Activated naive CD4-positive, alpha-beta T cell treated with Interleukin-2 at 50 U/mL for 16 hours (primary cell): ENCODE measurements at places on chromosomes 16 and 17.
A peak's percentile ranks its signal among the peaks of the same experiment; 100 is the strongest.

GRCh38 chr17:50093807-50094206 lies 1.3 kb upstream of the PDK2 start:
- no peak for DNase-seq

GRCh38 chr17:43864161-43864984 lies 17.4 kb downstream of the CD300LG start:
- no peak for DNase-seq

DNA sequence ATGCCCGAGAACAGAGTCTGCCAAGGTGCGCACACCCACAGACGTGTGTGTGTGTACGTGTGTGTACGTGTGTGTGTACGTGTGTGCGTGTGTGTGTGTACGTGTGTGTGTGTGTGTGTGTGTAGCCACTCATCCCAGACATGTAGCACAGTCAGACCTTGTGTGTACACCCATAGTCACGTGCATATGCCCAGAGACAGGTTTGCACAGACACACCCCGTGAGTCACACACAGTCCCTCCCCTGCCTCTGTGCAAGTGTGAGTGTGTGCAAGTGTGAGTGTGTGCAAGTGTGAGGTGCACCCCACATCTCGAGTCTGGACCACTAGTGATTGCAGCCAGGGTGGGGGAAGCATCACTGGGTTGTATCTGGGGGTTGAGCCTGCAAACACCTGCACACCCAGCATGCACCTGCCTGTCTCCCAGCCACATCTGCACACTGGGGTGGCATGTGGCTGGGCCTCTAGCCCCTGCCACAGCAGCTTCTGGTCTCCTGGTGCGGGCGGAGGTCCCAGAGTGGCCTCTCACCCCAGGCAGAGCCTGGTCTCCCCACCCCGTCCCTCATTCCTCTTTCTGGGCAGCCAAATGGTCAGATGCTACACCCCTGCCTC lies 23.6 kb downstream of the BAHCC1 start:
- no peak for DNase-seq

DNA sequence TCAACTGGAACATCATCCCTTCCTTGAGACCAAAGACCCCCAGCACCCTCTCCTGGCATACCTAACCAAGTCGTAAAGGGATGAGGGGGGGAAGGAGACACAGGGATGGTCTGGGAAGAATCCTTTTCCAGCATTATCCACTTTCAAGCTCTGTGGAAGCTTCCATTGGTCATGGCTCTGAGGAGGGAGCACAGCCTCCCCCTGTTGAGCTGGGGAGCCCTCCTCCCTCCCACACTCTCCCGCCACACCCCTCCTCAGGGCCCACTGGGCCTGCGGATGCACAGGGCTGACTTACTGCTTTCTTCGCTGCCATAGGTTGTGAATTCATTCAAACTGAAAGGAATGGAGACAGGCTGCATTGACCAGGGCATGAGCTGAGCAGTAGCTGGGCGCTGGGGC lies 12.4 kb downstream of the CSF3 start:
- no peak for DNase-seq

DNA sequence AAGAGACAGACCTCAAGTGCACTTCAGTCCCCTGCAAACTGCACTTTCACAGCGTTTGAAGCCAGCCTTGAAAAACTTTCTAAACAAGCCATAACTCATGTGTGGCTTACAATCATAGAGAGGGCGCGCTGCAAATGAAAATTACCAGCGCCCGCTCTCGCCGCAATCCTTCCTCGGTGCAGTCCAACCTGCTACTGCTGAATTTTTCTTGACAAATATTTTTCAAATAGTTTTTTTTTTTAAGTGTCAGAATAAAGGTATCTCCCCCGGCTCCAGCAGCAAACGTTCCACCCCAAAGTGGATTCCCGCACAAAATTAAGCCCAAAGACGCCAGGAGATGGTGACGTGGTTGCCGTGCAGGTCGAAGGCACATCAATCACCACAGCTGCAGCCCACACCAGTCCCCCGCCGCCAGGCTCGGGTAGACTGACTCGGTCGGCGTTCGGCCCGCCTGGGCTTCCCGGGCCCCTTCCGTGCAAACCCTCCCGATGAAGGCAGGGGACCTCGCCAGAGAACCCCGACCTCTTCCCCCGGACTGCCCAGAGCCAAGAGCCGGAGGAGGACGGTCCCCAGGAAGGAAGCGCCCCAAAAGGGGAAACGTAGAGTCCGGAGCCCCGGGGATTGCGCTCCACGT lies 630 bp downstream of the GRB2 start:
- peak; percentile 61 for DNase-seq

DNA sequence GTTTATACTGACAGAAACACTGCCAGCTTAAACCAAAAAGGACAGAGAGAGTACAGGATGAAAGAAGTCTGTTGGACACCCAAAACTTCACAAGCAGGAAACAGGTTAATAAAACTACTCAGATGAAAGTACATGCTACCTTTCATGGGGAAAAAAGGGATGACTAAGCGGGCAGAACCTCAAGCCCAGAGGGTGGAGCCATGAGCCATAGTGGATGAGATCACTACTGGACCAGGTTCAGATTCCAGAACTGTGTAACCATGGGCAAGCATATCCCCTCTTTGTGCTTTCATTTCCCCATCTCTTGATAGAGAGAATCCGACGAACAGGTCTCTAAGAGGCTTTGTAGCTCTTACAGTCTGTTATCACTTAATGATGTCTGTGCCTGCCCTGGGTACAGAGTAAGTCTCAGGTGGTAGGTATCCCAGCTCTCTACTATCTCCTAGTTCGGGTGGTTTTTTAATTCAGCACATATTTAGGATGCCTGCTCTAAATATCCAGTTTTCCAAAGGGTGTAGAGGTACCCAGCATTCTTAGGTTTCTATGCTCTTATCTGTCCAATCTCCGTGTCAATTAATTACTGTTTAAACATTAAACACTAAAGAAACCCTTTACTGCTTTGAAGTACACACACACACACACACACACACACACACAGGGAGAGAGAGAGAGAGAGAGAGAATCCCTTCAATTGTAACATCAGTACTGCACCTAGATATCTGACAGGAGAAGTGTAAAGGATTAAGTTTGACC lies 206.7 kb downstream of the ZNF423 start:
- no peak for DNase-seq

DNA sequence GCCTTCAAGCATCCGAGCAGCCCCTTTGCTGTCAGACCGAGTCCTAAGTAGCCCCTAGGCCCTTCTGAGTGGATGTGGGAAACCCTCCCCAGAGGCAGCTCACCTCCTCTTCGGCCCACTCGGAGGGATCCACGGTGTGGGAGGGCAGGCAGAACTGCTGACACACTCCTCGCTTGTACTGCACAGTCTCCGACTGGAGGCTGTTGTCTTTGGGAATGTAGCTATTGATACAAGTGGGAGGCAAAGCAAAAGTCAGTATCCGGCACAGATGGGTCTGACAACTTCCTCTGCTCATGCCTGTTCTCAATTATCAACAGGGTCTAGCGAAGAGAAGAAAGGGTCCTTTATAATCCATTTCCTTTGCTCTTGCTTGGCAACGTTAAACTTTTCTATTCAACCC lies 25.9 kb upstream of the FOXJ1 start:
- no peak for DNase-seq

DNA sequence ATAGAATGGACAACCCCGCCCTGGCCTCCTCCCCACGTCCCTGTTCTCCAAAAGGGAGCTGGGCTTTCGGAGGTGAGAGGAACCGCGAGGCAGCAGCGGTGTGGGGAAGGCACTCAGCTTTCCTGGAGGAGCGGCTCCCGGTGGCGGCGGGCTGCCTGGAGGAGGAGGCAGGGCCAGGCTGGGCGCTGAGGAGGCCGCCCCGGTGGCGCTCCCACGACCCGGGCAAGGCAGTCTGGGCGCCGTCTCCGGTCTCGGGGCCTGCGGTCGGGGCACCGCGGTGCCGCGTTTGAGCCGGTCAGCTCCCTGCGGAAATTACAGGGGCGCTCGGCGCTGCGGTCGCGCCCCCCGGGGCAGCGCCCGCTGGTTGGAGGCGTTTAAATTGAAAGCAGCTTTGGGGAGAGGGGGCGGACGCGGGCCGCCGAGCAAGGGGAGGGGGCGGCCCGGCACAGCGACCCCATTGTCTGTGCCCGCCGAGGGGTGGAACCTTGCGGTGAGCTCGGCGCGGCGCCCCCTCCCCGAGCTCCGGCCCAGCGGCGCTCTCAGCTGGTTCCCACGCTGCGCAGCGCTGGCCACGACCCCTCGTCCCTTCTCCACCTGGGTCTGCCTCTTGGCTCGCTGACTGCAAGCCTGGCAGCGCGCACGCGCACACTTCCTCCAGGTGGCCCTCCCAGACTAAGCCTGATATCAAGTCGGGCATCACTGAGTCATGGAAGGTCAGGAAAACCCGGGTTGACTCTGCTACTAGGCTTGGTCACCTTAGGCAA lies 58.7 kb upstream of the DLX4 start:
- DNase-seq, result peak; percentile 7

GRCh38 chr17:67132366-67132765 lies 88.0 kb downstream of the CACNG1 start:
- no peak for DNase-seq

DNA sequence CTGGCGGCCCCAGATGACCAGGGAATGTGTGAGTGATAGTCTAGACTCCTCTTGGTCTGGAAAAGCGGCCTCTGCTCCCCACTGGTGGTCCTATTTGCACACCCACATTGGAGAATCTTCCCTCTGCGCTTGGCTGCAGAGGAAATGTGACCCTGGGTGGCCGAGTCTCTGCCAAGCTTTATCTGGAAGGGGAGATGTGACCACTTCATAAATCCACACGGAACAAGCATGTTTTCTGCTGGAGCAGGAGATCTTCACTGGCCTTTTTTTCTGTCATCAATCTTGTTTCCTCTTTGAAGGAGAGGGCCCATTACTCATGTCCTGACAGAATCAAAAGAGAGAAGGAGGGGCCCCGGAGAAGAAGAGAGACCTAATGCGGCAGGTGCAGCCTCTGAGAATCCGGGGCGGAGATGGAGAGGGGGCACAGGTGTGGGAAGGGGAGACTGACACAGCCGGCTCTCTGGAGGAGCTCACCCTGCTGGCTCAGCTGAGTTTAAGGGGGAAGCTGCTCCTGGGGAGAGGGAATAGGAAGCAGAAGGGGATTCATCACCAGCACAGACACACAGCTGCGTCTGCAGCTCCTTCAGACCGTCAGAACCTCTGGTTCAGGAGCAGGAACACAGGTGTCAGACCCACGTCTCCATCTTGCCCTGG lies 116.3 kb downstream of the SOX9 start:
- DNase-seq, result no peak

DNA sequence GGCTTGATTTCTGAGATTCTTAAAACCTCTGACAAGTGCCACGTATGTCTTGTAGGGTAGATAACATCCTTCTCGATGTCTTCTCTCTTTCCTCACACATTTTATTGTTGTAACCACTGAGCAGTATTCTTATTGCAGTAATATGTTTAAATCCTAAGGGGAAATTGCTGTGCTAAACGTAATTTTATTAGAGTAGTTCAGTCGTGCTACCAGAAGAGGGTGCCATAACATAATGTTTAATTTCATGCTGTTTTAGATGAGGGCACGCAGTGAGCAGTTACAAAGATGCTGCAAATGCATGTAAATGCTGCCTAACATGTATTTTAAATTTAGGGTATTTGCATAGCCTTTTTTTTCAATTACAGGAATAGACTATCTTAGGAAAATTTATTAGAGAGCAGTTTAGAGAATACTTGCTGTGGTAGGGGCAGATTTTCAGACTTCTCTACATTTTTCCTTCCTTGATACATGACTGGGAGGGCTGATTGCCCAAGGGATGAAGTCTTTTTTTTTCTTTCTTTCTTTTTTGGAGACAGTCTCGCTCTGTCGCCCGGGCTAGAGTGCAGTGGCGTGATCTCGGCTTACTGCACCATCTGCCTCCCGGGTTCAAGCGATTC lies 51.7 kb downstream of the GAN start:
- no peak for DNase-seq

GRCh38 chr17:2929881-2930533 lies 133.4 kb downstream of the OR1D5 start:
- DNase-seq, result peak; percentile 20

- DNase-seq, result no peak
These were observed 220.6 kb downstream of the NTN1 start for GRCh38 chr17:9241774-9242496.

DNA sequence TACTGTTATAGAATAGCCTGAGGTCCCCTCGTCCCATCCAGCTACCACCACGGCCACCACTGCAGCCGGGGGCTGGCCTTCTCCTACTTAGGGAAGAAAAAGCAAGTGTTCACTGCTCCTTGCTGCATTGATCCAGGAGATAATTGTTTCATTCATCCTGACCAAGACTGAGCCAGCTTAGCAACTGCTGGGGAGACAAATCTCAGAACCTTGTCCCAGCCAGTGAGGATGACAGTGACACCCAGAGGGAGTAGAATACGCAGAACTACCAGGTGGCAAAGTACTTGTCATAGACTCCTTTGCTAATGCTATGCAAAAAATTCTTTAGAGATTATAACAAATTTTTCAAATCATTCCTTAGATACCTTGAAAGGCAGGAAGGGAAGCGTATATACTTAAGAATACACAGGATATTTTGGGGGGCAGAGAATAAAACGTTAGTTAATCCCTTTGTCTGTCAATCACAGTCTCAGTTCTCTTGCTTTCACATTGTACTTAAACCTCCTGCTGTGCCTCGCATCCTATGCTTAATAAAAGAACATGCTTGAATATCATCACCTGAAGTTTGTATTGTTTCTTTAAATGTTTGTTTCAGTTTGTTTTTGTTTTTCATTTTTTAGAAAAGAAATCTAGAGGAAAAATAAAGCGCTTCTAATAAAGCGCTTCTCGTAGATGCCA lies 388.3 kb downstream of the MAF start:
- DNase-seq, result no peak

GRCh38 chr16:21698169-21699032 lies 34.6 kb downstream of the OTOA start:
- DNase-seq, result no peak

- DNase-seq, result no peak
These were observed 109.1 kb upstream of the CDC42EP4 start for GRCh38 chr17:73420897-73421296.

- peak; percentile 60 for DNase-seq
These were observed 7.9 kb upstream of the SOST start for GRCh38 chr17:43766413-43767052.

DNA sequence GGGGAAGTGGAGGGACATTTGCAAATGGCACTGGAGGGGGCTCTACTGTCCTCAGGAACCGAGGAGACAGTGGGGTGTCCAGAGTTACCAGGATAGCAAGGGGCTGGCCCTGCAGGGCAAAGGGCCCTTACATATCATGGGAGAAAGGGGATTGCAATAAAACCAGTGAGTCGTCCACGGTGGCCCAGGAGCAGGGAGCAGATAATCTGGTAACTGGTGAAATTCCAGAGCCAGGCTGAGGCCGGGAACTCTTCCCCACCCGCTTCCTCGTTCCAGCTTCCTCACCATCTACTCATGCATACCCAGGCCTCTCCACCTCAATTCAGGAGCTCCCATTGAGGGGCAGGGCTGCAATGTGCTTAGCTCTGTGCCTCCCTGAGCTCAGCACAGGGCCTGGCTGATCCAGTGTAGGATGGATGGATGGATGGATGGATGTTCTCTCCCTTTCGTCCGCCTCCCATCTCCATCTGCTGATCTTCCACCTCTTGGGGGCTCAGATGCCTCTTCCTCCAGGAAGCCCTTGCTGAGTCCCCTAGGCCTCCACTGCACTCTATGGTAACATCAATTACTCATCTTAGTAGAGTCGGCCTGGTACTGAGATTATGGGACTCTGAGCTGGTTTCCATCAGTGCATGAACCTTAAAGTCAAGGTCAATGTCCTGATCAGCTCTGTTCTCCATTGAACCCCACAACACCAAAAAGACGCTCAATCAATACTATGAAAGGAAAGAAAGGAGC lies 41.2 kb upstream of the NDRG4 start:
- DNase-seq, result no peak

GRCh38 chr16:9035996-9036395 lies 55.4 kb upstream of the HAPSTR1 start:
- DNase-seq, result no peak
